ENCODE measurements at places on chromosomes 1 and 21. TPM values are rescaled to one million over a fixed set of nuclear protein-coding genes. Genes with fewer than 3 reads are reported as not detected.

DNA sequence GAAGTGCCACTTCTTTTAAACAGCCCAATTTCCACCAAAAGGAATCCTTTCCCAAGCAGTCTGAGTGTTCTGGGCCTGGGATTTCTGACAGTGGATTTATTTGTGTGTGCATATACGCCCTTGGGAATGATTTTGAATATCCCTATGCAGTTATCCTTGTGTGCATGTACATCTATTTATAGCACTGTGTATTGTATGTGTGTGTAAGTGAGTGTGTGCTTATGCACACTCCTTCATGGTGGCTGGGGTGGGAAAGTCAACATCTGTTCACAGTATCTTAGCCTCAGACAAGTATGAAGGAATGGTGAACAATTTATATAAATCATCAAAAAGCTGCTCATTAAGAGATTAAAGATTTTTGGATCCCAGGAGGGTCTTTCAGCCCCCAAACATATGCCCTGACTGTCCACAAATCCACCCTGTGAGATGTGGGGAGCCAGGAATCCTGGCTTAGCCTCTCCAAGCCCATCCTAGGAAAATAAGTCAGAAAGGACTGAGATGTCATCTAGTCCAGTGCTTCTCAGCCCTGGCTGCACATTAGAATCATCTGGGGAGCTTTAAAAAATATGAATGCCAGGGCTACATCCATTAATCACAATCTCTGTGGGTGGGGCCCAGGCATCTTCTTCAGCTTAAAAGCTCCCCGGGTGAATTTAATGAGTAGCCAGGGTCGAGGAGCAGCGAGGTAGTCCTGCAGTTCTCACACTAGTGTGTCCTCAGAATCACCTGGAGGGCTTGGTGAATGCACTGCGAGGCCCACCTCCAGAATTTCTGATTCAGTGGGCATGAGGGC lies 101.4 kb downstream of the PLXNA2 start:
- DNase-seq: peak; percentile 17

DNA sequence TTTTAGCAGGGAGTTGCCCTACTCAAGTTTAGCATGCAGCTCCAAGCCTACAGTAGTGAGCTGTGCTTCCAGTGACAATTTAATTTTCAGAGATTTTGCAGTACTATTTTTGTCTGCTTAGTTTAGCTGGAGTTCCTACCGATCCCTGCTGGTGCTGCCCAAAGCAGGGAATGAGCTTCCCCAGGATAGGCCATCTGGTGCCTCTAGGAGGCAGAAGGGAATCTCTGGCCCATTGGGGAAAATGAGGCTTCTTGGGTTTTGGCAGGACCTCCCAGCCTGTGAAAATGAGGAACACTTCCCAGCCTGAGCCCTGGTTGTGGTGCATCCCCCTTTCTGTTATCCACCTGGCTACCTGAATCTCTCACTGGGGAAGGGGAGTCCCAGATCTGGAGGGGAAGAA lies 149.2 kb downstream of the RASAL2 start:
- no peak for DNase-seq

DNA sequence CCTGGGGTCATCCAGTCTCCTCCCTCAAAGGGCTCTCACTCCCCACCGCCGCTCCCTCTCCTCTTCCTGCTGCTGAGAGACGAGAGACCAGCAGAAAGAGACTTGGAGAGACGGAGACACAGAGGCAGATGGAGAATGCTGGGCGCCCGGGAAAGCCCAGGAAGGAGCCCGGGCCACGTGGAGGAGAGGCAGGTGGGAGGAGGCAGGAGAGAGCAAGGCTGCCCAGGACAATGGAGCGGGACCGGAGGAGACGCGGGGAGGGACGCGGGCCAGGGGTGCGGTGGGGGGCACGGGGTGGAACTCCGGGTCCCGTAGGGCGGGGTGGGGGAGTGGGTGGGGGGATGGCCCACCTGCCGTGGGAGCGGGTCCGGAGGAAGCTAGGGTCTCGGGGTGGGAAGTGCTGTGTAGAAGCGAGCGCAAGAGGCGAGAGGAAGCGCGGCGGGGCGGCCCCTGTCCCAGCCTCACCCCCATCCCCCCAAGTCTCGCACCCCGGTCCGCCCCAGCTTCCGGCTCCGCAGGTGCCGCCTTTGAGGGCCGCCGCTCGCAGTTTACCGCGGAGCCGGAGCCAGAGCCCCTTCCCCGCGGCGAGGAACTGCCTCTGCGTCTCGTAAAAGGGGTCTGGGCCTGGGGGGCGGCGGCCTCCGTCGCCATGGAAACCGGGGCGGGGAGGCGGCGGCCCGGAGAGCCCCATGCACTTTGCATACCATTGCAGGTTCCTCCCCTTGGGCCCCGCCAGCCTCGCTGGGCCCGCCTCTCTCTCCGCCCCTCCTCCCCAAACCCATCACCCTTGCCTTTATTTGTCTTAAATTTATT lies 11.7 kb upstream of the EPHA2 start:
- peak; percentile 48 for DNase-seq

- no peak for DNase-seq
These were observed 148.5 kb downstream of the GALNT2 start for GRCh38 chr1:230215529-230215928.

DNA sequence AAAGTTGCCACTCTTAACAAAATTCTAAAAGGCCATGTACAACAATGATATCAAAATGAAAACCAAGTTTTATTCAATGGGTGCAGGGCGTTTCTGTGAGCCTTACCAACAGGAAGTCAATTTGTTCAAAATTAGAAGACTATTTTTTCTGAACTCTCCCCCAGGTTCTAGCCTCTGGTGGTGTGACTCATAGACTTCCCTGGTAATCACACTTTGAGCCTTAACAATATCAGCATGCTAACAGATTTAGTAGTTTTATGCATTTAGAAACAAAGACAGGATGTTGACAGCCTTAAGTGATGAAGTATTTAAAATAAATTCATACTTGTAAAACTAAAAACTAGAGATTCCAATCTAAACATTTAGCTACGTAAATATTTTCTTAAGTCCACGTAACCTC lies 88.4 kb downstream of the LRRC8C start:
- DNase-seq: peak; percentile 62

Gene FAM72C
- total RNA-seq: not detected

DNA sequence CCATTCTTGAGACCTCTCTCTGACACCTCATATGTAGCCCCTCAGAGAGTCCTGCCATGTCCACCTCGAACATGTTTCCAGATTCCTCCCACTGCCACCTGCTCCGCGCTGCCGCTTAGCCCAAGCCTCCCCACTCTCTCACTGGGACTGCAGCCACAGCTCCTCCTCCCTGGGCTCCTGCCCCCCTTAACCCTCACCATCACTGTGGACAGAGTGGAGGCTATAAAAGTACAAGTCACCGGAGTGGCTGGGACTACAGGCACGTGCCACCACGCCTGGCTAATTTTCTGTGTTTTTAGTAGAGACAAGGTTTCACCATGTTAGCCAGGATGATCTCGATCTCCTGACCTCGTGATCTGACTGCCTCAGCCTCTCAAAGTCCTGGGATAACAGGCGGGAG lies 77.0 kb downstream of the VWA5B1 start:
- DNase-seq: no peak

- no peak for DNase-seq
These were observed 68.4 kb downstream of the ZZZ3 start for GRCh38 chr1:77614037-77614436.

- DNase-seq: no peak
These were observed 86.6 kb upstream of the S1PR1 start for GRCh38 chr1:101150266-101150665.

DNA sequence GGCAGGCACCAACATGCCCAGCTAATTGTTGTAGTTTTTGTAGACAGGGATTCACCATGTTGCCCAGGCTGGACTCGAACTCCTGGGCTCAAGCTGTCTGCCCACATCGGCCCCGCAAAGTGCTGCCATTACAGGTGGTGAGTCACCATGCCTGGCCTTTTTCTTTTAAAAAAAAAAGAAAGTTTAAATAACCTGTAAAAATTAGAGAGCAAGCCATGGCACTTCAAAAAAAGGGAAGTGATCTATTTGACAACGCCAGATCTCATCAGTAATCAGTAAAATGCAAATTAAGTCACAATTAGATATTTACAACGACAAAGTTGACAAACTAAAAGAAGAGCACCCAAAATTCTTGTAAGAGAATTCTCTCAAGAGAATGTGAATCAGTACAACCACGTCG lies 2.9 kb upstream of the RBBP5 start:
- no peak for DNase-seq

Gene CAMSAP2
- 52.6 TPM for total RNA-seq

Gene OR6K3
- not detected for total RNA-seq

- peak; percentile 37 for DNase-seq
These were observed 107.2 kb downstream of the PRDM2 start for GRCh38 chr1:13807209-13807608.

DNA sequence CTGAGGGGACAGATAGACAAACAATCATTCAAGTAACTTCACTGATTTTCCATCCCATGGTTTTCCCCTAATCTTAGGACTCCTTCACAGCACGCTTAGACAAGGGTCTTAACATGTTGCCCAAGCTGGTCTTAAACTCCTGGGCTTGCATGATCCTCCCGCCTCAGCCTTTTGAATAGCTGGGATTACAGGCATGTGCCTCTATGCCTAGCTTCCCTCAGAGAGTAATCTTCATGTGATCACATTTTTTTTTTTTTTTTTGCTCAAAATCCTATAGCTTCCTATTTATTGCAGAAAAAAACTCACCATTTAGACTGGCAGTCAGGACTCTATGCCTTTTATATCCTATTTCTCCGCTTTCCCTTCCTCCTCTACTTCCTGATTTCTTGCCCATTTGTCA lies 90.4 kb upstream of the DPH5 start:
- DNase-seq: no peak

GRCh38 chr1:220124542-220124941 lies 30.6 kb downstream of the IARS2 start:
- DNase-seq: peak; percentile 39

DNA sequence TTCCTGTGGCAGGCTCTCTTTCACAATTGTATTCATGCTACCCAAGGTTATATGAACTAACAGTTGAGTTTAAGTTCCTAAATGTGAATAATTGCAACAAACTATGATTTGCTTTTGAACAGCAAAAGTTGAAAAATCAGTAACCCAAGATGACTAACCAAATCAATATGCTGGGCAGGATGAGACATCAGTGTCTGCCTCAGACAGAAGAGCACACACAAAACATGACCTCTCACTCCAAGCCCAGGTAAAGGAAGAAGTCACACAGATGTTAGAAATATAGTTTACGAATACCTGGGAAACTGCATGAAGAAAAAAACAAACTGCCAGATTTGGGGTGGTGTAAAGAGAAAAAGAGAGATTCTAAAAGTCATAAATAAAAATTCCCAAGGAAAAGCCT lies 3.5 kb downstream of the OR2L13 start:
- no peak for DNase-seq

- DNase-seq: no peak
These were observed 340.2 kb downstream of the PTPRU start for GRCh38 chr1:29576510-29576909.

Gene KCNK1
- total RNA-seq: 6.7 TPM

DNA sequence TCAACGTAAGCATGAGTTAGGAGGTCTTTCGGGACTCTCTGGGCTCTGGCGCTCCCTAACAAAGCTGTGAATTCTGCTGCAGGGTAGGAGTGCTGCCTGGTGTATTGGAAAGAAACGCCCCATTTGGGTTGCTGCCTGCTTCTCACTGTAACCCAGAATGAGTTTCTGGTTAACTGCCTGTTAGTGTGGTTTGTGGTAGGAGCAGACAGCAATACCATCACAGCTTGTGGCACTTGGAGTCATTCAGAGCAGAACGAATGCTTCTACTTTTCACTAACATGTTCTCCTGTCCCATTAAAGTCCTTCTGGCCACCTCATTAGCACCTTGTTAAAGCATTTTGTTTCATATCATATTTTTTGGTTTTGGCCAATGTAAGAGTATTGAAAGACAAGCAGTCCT lies 18.1 kb downstream of the MAP3K7CL start:
- peak; percentile 87 for DNase-seq

- peak; percentile 91 for DNase-seq
These were observed at the start of gene SLC6A17 for GRCh38 chr1:110150330-110151174. TSS of gene SLC6A17 (plus strand) at chr1:110150494. CDS start at chr1:110166930, 16,436 bp downstream.

Gene DDR2
- 194 TPM for total RNA-seq

GRCh38 chr1:230113593-230114236 lies 46.7 kb downstream of the GALNT2 start:
- peak; percentile 97 for DNase-seq

Gene CMPK1
- total RNA-seq: 137 TPM

Gene CFHR5
- not detected for total RNA-seq

GRCh38 chr1:51234721-51235425 lies 1.2 kb upstream of the RNF11 start:
- peak; percentile 68 for DNase-seq

Gene DENND2C
- 6.8 TPM for total RNA-seq

DNA sequence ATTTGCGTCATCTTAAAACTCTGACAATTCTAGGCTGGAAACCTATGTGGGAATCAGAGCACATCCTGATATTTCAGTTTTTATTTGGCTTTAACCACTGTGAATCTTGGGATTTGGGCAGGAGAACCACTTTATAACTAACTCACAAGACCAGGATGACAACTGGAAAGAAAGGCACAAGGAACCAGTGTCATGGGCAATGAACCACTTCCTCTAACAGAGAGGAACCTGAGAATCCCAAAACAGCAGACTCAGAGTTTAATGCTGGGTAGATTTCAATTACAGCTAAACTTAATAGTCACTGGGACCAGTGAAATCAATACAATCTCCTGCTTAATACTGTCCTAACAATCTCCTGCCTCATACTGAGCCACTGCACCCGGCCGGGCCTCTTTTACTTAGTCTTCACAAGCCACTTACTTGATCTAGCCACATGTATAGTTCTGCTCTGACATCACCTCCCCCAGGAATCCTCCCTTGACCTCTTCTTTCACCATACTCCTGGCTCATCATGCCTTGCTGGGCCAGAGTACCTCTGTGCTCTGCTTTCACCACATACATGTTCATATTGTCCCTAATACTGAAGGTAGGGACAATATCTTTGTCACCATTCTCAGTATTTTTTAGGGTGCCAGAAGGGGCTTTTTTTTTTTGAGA lies 20.2 kb upstream of the SLFNL1 start:
- DNase-seq: peak; percentile 45

Gene S100A7
- not detected for total RNA-seq

GRCh38 chr1:233439721-233440120 lies 112.2 kb downstream of the MAP3K21 start:
- DNase-seq: no peak

GRCh38 chr21:42198929-42199867 lies 19.7 kb upstream of the ABCG1 start:
- peak; percentile 85 for DNase-seq

Gene KDM5B
- total RNA-seq: 74.7 TPM

Gene HSPB7
- total RNA-seq: 35.7 TPM

DNA sequence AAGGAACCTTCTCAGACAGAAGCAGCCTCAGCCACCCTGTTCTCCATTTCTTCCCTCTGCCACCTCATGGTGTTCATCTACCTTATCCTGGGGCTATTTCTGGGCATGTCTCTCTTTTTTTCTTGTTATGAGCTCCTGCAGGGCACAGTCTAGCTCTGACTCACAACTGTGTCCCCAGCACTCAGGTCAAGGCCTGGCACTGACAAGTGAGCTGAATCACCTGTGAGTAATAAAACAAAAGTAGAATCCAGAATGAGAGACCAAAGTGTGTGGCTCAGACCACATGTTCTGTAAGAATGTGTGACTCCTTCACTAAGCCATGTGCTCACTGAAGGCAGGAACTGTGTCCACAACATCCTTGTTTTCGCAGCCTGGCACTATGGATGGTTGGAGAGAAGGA lies 23.2 kb downstream of the C1orf94 start:
- DNase-seq: peak; percentile 91

GRCh38 chr1:66439031-66439740 lies 94.8 kb upstream of the SGIP1 start:
- peak; percentile 79 for DNase-seq

Gene SPRR5
- not detected for total RNA-seq

Gene FCN3
- total RNA-seq: not detected

GRCh38 chr1:26701266-26701994 lies 5.6 kb downstream of the ARID1A start:
- no peak for DNase-seq

Gene PDZK1
- total RNA-seq: 0.97 TPM

- peak; percentile 68 for DNase-seq
These were observed 12.7 kb downstream of the CDCA8 start for GRCh38 chr1:37704966-37705365.

All from GM23248 (cell line).